Caki2 (cell line): ENCODE measurements at places on chromosomes 5 and 9.

DNA sequence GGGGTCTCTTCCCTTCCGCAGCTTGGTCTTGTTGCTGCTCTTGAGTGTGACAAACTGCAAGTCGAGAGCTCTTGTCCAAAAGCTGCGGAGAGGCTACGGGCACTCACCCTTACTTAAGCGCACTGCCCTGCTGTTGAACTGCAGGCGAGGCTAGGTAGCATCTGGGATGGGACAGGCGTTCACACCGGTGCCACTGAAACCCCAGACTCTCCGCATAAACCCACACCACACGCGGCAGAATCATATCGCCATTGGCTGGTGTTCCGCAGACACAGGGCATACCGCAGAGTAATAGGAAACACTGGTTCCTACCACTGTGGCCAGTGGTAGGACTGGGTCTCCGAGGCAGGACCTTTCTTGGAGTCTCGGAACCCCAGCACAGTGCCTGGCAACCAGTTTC lies 2.2 kb upstream of the NPR3 start:
- DNase-seq, result no peak

GRCh38 chr9:120099065-120099464 lies 480.9 kb downstream of the CDK5RAP2 start:
- DNase-seq, result peak; percentile 10

DNA sequence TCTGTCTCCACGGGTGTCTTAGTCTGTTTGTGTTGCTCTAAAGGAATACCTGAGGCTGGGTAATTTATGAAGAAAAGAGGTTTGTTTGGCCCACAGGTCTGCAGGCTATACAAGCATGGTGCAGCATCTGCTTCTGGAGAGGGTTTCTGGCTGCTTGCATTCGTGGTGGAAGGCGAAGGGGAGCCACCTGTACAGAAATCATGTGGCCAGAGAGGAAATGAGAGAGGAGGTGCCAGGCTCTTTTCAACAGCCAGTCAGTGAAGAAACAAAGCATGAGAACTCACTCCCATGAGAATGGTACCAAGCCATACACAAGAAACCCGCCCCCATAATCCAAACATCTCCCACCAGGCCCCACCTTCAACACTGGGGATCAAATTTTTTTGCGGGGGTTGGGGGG lies 53.4 kb downstream of the PFDN1 start:
- DNase-seq, result no peak

GRCh38 chr9:70421272-70422180 lies 7.1 kb upstream of the KLF9 start:
- DNase-seq, result no peak

DNA sequence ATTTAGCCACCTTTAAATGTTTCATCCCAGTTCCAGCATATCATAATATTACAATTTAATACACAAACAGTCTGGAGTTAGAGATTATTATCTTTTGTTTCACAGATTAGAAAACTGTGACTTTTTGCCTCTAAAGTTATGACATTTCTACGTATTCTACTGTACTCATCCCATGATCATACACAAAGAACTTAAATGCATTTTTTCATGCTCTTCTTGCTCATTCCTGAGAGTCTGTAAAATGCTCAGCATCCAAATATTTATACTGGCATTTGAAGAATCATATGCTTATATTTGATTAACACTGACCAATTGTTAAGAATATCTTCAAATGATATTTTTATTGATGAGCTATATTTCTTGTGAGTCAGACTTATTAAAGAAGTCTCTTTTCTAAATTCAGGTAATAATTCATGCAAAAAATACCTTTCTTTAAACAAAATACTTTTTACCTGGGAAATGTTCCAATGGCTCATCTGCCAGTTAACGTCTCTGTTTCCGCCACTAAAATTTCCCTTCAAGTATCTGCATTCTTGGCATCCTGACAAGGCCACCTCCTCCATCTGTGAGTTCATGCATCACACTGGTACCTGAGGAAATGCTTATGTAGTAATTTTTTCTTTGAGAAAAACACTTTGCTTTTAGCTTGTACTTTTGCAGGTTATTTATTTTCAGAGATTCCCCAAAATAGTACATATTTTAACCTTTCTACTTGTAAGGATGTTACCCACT lies 139.6 kb upstream of the RASA1 start:
- no peak for DNase-seq
